ENCODE measurements at places on chromosomes 5 and 9.

DNA sequence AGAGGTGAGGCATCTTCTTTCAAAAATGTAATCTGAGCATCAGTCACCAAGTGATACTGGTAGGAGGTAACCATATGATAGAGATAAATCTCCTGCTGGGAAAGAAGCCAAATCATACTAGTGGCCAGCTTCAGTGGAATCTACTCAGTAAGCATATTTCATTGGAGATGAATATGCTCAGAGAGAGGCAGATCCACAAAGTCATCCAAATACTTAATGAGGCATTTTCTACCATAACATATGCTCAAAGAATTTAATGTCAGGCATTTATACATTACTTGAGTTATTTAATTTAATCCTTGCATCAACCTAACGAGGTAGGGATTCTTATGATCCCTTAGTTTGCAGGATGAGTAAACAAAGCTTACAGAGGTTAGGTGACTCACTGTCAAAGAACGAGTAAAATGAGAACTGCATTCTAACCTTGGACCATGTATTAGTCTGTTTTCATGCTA lies 50.9 kb upstream of the DMRTA1 start:
- no peak for DNase-seq

GRCh38 chr9:115278326-115279035 lies 160.5 kb upstream of the TNC start:
- DNase-seq: no peak

DNA sequence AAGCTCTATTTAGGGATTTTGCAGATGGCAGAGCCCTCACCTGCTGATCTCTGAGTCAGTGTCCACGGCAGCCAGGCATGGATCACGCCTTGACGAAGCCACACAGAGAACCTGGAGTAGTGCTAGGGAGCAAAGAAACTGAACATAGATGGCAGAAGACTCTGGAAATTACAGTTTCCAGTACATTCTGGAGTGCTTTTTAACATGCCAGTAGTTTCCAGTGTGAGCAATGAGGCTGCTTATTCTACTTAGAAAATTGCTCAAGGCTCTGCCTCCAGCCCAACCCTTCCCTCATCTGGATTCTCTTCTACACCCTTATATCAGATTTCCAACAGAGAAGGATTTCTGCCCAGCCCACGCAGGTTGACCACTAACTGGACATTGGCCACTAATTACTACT lies 203.3 kb downstream of the ADAMTS12 start:
- DNase-seq: no peak

GRCh38 chr9:112493393-112494137 lies 6.9 kb downstream of the KIAA1958 start:
- DNase-seq: no peak

DNA sequence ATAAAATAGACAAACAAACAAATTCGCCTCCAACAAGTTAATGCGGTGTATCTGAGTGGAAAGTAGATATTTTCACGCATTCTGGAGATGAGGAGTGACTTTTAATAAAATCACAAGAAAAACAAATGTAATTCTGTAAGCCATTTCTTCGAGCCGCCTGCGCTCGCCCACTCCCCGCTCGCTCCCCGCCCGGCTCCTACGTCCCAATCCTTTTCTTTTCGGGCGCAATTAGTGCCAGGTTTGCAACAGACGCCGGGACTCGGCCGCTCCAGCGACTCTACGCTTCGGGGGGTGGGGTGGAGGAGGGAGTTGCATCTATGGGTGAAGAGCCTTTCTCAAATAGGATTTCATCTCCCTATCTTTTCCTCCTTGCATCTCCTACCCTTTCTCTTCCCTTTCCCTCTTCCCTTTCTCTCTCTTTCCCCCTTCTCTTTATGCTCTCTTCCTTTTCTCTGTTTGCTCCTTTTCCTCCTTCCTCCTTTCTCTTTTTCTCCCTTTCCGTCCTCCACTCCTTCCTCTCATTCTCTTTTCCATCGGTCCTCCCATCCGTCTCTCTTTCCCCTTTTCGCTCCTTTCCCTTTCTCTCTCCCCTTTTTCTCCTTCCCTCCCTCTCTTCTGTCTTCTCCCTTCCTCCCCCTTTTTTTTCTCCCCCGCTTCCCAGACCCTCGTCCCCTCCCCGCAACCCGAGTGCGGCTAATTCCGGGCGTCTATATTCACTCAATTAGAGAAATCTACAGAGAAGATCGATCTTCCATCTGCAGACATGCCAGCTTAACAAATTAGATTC lies 6.1 kb upstream of the OTP start:
- DNase-seq: no peak
